ENCODE measurements at places on chromosomes 11 and 22. TPM values are rescaled to one million over a fixed set of nuclear protein-coding genes. Genes with fewer than 3 reads are reported as not detected.

Gene OR5P2
- not detected for total RNA-seq

Gene MYH9
- 261 TPM for total RNA-seq

Gene OR52H1
- total RNA-seq: 1.2 TPM

Gene TBC1D22A
- 32.6 TPM for total RNA-seq

Gene SCGB1C1
- total RNA-seq: not detected

Gene CABP4
- total RNA-seq: 6.4 TPM

Gene ST13
- 201 TPM for total RNA-seq

Gene UPK3A
- 2.1 TPM for total RNA-seq
